ENCODE measurements at places on chromosomes 11 and 22.
A peak's percentile ranks its signal among the peaks of the same experiment; 100 is the strongest.

- DNase-seq: no peak
Observed at GRCh38 chr22:46931881-46932280, 169.4 kb downstream of the TBC1D22A start.

- no peak for DNase-seq
Observed at GRCh38 chr11:13227676-13228255, 49.8 kb upstream of the BMAL1 start.

DNA sequence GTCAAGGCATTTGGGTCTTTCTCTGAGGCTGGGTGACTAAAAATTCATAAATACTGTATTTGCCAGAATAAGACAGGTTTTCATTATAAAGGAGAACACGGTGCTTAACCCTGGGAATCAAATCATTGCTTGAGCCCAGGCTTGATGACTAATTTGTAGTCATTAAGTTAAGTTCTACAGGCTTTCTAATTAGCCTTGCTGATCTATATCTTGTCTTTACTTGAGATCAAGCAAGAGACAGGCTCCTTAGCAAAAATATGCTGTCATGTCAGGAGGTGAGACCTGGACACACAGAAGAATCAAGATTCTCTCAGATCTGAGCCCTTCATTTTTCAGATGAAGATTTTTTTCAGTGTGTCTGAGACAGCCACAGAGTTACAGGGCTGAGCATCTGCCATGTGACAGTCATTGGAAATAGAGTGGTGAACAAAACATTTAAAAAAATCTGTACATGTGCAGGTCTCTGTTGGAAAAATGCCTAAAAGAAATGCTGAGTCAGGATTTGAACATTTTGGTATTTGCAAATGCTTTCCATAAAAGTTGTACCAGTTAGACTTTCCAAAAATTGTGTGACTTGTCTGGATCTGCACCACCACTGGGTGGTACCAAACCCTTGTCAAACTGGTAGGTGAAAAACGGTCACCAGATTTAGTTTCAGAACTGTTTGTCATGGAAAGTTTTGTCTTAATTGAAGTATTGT, 14.6 kb downstream of the ACAT1 start:
- DNase-seq: no peak

- no peak for DNase-seq
Observed at GRCh38 chr22:27538666-27539065, 262.9 kb downstream of the MN1 start.

- peak; percentile 15 for DNase-seq
Observed at GRCh38 chr11:83292709-83293456, 6.7 kb upstream of the CCDC90B start.

GRCh38 chr22:26494506-26494905, 10.8 kb downstream of the SRRD start:
- no peak for DNase-seq

DNA sequence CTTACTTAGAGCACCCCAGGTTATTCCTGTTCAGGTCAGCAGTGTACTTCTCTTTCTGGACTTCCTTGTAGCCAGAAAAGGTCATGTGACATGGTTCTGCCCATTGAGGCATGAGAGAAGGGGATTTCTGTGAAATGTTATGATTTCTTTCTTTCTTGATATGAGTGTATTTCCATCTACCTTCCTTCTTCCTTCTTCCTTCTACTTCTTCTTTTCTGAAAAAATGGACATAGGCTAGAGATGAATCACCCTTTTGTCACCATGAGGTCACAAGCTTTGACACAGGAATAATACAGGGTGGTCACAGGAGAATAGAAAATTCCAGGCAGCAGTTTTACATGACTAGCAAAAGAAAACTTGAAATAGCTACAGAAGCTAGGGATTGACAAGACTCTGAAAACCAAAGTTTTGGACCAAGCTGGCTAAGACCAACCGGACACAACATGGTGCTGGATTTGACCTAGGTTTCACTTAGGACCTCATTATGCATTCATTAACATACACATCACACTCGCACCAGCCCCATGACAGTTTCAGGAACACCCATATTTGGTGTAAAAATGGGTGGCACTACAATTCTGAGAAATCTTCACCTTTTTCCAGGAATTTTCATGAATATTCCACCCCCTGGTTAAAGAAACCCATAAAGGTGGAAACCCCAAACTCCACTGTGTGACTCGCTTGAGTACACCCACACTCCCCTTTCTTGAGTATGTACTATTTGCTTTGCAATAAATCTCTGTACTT, 21.2 kb upstream of the MAP6 start:
- no peak for DNase-seq

GRCh38 chr11:76935042-76935441, 74.3 kb downstream of the ACER3 start:
- DNase-seq: no peak

GRCh38 chr11:111344032-111344431, 35.0 kb downstream of the POU2AF1 start:
- no peak for DNase-seq

- no peak for DNase-seq
Observed at GRCh38 chr11:128843198-128843785, 23.8 kb downstream of the KCNJ1 start.

DNA sequence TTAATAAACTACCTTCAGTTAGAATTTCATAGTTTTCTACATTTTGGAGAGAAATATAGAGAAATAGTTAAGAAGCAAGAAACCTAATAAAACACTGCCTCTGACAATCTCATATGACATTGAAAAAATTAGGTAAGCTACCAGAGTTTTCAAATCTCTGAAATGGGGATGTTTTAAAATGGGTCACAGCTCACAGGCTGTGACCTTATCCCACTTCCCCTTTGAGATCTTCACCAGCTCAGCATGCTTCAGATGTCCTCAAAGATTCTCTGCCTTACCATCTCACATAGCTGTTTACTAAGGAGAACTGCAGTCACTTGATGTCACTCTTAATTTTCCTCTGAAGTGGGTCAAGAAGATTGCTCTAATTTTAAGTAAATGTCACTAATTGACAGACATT, 717.8 kb downstream of the JRKL start:
- DNase-seq: no peak

- no peak for DNase-seq
Observed at GRCh38 chr11:2537896-2538724, 93.3 kb downstream of the KCNQ1 start.

All from NCI-H1436 treated with DMSO at 0.1 percent for 48 hours (cell line).